ENCODE measurements at places on chromosomes 5 and 9. TPM values are rescaled to one million over a fixed set of nuclear protein-coding genes. Genes with fewer than 3 reads are reported as not detected.

The SMIM33 gene
- total RNA-seq = not detected

The ADRB2 gene
- 6.5 TPM for total RNA-seq

The SEC16A gene
- total RNA-seq = 54.9 TPM

The DNM1 gene
- total RNA-seq = 0.48 TPM

The QRFP gene
- total RNA-seq = not detected

The TEX48 gene
- not detected for total RNA-seq

The NR4A3 gene
- under 0.01 TPM for total RNA-seq

The GRIN1 gene
- total RNA-seq = 0.10 TPM

The TSSK1B gene
- under 0.01 TPM for total RNA-seq

The MOB3B gene
- total RNA-seq = 0.65 TPM

The CLPTM1L gene
- 212 TPM for total RNA-seq

The CTXN3 gene
- total RNA-seq = not detected

The S1PR3 gene
- total RNA-seq = 18.9 TPM

The PRSS3 gene
- total RNA-seq = 14.1 TPM

The C5orf52 gene
- total RNA-seq = not detected

The KLHL3 gene
- total RNA-seq = 20.7 TPM

The PRELID1 gene
- 203 TPM for total RNA-seq

The ISCA1 gene
- total RNA-seq = 32.2 TPM

The GALT gene
- 40.2 TPM for total RNA-seq

The CCDC183 gene
- 0.65 TPM for total RNA-seq

The SLC27A6 gene
- not detected for total RNA-seq

All from vein endothelial cell (primary cell).